Activated B cell treated with CpG ODN at 0.5 μM for 24 hours (primary cell): ENCODE measurements at places on chromosomes 2 and 18.

DNA sequence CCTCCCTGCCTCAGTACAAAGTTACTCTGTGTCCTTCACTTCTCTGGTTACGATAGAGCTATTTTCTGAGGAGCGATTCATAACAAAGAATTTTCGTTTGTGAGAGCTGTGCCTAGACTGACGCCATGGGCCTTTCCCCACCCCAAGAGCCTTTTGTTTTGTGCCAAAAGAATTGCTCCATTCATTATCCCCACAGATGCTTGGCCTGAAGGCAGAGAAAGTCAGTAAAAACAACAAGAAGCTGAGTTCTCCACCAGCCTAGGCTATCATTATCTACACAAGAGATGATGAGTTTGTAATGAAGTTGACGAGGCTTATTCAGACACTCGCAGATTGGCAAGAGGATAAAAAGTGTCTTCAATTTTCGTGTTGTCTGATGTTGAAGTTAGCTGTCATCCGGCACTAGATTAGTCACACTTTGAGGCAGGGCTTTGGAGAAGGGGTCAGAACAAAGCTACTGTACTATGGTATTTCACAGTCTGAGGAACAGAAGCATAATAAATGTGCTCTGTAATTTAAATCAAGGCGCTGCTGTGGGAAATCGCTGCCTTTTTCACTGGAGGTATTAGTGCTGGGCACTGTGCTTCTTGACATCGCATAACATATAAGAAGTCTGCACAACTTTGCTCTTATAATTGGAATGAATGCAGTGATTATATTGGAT lies 278.4 kb upstream of the FIGN start:
- no peaks in the 10 kb centered on the region for H3K27me3 ChIP-seq
- H3K36me3 ChIP-seq: no peaks in the 10 kb centered on the region
- no peak overlapping the region for H3K4me3 ChIP-seq
- H3K27ac ChIP-seq: no peak overlapping the region

- no peaks in the 10 kb centered on the region for H3K36me3 ChIP-seq
- DNase-seq: no peak
- H3K27me3 ChIP-seq: no peaks in the 10 kb centered on the region
- H3K4me1 ChIP-seq: no peaks in the 10 kb centered on the region
These were observed 67.7 kb upstream of the COL5A2 start for GRCh38 chr2:189247276-189247675.

- no peak overlapping the region for H3K27ac ChIP-seq
- no peak overlapping the region for H3K4me3 ChIP-seq
- H3K27me3 ChIP-seq: no peaks in the 10 kb centered on the region
- no peak for DNase-seq
- H3K4me1 ChIP-seq: no peaks in the 10 kb centered on the region
- no peaks in the 10 kb centered on the region for H3K36me3 ChIP-seq
These were observed 385.2 kb downstream of the RIT2 start for GRCh38 chr18:42730272-42730671.

- peaks cover 12% of the 10 kb centered on the region for H3K27me3 ChIP-seq
- no peak overlapping the region for H3K27ac ChIP-seq
- no peaks in the 10 kb centered on the region for H3K4me1 ChIP-seq
These were observed 460.8 kb downstream of the RNF144A start for GRCh38 chr2:7377916-7378569.

GRCh38 chr2:172109256-172109987 lies 6.7 kb upstream of the DLX2 start:
- no peak overlapping the region for H3K4me3 ChIP-seq
- peaks cover 53% of the 10 kb centered on the region for H3K27me3 ChIP-seq
- no peaks in the 10 kb centered on the region for H3K36me3 ChIP-seq
- H3K27ac ChIP-seq: no peak overlapping the region
